Stimulated activated CD8-positive, alpha-beta memory T cell treated with anti-CD3 and anti-CD28 coated beads, Interleukin-12 subunit alpha, Interleukin-12 subunit beta, amount 100 ng/mL, for 1 hour (primary cell): ENCODE measurements at places on chromosomes 16 and 17.

DNA sequence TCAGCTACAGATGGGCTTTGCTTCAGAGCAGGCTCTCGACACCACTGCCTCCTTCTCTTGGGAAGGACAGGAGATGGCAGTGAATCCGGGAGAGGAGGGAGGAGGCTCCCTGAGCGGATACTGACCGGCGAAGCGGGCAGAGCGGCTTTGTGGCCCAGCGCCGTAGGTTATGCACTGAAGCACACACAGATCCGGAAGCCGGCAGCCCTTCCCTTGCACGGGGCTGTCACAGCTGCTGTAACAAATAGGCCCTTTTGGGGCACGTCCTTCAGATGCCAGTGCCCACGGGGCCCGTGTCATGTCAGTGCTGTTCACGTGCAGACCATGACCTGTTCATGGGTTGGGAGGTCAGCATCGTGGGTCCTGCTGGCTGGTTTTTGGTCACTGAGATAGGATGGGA is 144.7 kb upstream of the CHMP6 start:
- DNase-seq, result no peak

DNA sequence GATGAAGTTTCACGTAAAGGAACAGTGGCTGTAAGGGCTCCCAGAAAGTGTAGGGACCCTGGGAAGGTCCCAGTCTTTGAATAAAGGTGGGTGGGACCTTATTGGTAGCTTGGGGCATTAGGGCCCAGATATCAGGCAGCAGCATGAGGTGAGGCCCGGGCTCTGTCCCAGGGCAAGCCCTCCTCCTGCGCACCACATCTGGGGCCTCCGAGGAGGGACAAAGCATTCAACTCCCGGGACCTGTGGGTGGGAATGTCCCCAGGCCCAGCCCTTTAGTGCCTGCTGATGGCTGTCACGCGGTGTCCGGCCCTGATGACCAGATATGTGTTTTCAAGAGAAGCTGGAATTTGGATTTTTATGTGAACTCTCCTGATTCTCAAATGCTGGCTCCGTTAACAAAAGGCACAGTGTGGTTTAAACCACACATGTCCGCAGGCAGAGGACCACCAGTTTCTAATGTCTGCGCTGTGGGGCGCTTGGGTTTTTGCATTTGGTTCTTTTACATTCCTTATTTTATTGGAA is 30.4 kb downstream of the RAI1 start:
- no peak for DNase-seq

DNA sequence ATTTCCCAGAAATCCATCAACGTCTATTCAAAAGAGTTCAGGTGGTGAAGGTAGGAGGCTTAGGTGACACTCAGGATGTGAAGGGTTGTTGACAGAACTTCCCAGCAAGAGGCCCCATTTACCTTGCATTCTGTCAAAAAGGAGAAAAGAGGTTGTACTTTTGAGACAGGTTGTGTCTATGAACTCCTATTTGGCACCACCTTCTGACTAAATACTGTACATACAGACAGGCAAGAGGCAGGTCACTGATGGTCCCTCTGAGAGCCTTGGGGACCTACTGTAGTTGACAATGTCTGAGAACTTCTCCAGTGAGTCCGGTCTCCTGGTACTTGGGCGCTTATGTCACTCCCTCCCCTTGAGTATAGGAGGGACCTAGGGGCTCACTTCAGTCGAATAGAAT is 479.3 kb upstream of the ZFHX3 start:
- no peak for DNase-seq

- no peak for DNase-seq
Measured at GRCh38 chr16:2501946-2502895, 11.5 kb upstream of the ATP6V0C start.

DNA sequence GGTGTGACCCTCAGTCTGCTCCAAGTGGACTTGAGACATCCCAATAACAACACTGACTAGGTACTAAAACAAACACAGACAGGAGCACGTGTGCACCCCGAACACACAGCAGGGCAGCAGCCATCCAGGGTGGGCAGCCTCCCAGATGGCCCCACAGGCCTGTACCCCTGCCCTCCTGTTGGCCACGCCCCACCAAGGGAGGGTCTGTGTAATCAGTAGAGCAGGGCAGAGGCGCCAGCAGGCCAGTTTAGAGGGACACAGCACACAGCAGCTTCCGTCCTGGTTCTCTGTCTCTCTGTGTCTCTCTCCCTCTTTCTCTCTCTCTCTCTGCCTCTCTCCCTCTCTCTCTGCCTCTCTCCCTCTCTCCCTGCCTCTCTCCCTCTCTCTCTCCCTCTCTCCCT is 21.4 kb downstream of the ACTG1 start:
- DNase-seq, result no peak

DNA sequence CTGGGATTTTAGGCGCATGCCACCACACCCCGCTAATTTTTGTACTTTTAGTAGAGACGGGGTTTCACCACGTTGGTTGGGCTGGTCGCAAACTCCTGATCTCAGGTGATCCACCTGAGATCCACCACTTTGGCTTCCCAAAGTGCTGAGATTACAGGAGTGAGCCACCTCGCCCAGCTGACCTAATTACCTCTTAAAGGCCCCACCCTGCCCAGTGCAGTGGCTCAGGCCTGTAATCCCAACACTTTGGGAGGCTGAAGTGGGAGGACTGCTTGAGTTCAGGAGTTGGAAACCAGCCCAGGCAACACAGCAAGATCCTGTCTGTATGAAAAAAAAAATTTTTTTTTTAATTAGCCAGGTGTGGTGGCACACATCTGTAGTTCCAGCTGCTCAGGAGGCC is 2.9 kb upstream of the COASY start:
- no peak for DNase-seq

GRCh38 chr16:88338111-88338510 is 44.6 kb upstream of the ZNF469 start:
- DNase-seq, result no peak

DNA sequence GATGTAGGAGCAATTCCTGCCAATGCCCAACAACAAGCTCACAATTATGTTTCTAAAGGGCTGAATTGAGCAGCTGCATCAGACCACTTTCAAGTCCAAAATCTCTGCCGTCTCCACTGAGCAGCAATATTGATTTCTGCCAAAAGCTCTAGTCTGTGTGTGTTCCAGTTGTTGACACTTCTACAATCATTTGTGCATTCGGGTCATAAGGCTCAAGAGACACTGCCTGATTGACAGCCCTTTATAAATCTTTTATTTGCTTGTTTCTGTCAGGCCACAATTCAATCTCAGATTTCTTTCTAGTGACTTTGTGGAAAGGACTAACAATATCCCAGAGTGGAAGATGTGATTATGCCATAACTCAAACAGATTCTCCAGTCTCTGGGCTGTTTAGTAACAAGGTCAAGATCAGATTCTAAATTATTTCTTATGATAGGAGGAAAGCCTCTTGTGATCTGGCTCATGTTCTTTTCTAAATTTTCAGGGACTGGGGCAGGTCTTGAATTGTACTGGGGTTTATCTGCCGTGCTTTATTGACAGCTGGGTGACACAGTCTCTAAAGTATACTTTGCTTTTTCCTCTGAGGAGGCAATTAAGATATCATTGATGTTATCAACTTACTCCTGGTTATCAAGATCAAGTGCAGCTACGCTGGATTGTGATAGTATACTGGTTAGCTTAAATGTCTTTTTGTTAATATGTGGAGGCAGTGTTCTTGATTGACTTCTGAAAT is 377.1 kb downstream of the CNTNAP4 start:
- no peak for DNase-seq

- DNase-seq, result no peak
Measured at GRCh38 chr17:78376161-78376560, 2.3 kb upstream of the PGS1 start.

DNA sequence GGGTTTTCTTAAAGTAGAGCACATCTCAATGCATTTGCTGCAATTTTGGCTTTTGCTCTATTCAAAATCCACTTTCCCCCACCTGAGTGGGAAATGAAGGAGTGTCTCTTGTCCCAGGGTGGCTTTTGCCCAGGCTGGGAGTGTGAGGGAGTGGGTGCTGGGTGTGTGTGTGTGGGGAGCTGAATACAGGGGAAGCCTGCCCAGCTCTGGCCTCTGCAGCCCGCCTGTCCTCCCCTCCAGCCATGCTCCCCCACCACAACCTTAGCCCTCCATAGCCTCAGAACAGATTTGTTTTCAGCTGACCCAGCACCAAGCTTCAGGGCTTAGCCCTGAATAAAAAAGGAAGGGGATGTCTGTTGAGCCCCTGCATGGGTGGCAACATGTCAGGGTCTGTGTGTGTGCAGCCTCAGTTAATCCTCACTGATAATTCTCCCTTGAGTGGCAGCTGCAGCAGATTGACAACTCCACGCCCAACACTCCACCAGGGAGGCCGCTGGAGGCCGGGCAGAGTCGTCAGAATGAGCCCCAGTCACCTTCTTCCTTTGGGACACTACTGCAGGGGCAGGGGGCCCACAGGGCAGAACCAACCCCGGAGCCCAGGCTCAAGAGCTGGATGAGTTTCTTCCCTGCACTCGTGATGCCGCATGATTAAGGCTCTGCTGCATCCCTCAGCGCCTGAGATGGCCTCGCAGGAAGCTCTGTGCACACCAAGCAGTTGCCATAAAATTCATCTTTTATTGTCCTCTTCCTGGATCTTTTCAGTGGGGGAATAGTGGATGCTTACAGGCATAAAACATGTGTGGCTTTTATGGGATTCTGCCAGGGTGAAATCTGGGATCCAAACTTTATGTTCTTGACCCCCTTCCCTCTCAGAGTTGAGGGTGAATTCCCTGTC is 55.0 kb downstream of the SPACA3 start:
- DNase-seq, result no peak

DNA sequence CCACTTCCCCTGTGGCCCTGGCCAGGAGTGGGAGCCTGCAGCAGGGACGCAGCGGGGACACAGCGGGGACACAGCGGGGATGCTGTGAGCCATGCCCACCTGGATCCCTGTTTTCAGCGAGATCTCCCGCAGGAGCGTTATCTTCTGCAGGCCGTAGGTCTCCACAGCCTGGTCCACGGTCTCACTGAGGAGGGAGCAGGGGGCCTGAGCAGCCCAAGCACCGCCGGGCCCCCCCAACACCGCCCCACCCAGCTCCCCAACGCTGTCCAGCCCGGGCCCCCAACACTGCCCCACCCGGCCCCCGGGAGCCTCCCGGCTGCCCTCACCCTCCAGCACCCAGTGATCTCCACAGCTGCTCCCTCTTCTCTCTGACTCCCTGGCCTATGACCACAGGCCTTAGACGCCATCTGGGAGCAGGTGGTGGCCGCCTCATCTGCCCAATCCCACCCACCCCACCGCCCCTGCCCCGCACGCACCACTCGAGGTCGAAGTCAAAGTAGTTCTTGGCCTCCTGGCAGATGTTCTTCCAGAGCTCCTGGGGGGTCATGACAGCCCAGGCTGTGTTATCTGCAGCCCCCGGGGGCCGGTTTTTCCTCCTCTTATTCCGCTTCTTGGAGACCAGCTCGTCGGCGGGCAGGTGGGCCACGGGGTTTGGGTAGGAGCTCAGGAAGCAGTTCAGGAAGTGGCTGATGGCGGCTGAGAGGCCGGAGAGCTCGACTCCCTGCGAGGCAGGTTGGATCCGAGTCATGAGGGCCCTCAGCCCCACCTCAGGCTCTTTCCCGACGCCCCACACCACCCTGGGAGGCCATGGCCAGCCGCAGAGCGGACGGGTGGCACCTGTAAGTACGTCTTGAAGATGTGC is 17.0 kb downstream of the CLUH start:
- no peak for DNase-seq

- no peak for DNase-seq
Measured at GRCh38 chr16:14437426-14437825, 192.6 kb downstream of the PARN start.

- no peak for DNase-seq
Measured at GRCh38 chr17:59108400-59109102, 1.9 kb upstream of the TRIM37 start.

- DNase-seq, result no peak
Measured at GRCh38 chr17:77459018-77459755, 318.4 kb downstream of the SEC14L1 start.

GRCh38 chr16:47156680-47157215 is 13.0 kb upstream of the NETO2 start:
- DNase-seq, result no peak

GRCh38 chr16:15856182-15856581 is 646 bp downstream of the MYH11 start:
- no peak for DNase-seq

DNA sequence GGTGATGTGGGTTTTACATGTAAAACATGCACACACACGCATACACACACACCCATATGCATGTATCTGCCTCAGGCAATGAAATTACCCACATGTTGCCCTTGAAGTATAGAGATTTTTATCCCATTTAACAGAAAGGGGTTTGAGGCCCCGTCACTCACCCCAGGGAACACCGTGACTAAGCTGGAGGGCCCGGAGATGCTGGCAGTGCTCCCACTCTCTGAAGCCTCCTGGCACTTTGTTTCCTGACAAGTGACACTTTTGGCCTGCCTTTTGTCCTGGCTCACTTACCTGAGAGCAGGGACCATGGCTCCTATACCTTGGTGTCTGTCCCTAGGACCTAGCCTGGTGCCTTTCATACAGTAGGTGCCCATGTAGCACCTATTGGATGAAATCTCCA is 50.0 kb upstream of the TNRC6C start:
- DNase-seq, result no peak

GRCh38 chr17:54559883-54560282 is 340.8 kb upstream of the TOM1L1 start:
- no peak for DNase-seq

GRCh38 chr16:16017812-16018211 is 68.4 kb downstream of the ABCC1 start:
- no peak for DNase-seq

- no peak for DNase-seq
Measured at GRCh38 chr17:8951206-8951605, 14.3 kb downstream of the PIK3R5 start.

DNA sequence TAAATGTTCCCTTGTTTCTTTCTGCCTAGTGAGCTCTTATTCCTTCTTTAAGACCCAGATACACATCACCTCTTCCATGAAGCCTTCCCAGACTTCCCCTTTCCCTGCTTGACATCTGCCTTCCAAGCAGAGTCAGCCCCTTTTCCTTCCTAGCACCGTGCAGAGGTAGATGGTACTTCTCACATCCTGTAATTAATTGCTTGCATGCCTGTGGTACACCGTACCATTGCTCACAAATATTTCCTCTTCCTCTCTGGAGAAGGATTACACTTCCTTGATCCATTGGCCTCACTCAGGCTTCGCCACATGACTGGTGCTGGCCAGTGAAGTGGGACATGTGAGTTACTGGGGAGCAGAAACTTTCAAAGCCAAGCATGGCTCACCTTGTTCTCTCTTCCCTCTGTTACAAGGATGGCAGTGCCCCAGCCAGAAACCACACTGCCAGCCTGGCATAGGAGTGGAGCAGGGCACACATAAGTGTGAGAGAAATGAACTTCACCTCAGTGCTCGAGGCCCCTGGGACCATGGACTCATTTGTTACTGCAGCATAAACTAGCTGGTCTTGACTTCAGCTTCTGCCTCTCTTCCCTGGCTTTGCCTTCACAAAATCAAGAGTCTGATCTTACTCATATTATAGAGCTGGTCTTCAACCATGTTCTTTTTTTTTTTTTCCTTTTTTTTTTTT is 44.0 kb downstream of the SOST start:
- DNase-seq, result no peak

GRCh38 chr16:19872179-19872863 is 12.3 kb downstream of the GPRC5B start:
- no peak for DNase-seq
